ENCODE measurements at places on chromosomes 13 and 19.

DNA sequence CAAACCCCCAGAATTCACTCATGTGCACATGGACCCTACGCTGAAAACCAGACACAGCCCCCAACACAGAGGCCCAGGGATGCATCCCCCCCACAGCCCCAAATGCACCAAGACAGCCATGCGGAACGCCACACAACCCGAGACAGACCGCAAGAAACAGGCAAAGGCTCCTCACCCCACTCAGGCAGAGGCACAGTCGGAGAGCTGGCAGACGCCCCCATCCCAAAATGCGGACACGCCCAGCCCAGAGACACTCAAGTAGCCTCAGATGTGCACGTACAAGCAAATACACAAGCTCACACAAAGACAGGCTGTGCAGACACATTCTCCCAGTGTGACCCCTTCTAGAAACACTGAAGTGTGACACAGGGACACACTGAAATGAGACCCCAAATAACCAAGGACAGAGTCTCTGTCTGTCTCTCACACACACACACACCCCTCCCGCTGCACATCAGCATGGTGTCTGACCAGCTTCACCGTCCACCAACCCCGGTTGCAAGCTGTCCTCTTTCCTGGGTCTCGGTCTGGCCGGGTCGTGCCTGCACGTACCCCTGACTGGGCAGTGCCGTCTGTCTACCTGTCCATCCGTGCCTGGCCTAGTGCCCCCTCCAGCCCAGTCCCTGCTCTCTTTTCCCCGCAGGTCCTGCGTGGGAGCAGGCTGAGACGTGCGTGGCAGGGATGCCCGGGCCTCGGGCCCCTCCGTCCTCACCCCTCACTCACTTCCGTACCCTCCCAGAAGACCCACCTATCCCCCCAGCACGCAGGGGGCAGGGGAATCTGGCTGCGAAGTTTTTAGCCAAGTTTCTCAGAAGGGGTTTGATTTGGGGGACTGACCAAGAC lies 16.1 kb downstream of the ERFL start:
- DNase-seq = no peak

DNA sequence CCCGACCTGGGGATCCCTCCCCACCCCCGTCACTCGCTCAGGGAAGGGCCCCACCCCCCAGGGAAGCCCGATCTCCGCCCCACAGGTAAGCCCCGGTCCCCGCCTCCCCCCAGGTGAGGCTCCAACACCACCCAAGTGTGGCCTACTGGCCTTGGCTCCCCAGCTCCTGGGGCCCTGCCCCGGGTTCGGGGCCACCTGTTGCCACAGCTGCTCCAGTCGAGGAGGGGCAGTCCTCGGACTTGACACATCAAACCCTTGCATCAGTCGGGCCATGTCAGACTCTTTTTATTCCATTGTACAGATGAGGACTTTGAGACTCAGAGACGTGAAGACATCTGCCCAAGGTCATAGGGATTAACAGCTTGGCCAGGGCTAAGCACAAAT lies 512 bp downstream of the CC2D1A start:
- DNase-seq = no peak

DNA sequence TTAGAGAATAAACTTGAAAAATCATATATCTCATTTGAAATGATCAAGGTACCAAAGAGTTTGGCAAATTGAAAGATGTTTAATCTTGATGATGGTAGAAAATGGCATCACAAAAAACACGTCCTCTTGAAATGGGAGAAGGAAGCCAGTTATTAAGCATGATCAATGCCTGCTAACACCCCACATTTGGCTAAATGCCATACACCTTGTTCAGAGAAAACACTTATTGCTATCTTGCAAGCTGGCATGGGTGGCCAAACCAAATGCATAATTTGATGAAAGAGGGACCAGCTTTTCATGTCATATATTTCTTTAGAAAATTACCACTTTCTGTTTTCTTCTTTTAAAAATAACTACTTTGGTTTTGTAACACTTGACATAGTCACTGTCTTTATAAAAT lies 141.3 kb downstream of the ZAR1L start:
- no peak for DNase-seq

DNA sequence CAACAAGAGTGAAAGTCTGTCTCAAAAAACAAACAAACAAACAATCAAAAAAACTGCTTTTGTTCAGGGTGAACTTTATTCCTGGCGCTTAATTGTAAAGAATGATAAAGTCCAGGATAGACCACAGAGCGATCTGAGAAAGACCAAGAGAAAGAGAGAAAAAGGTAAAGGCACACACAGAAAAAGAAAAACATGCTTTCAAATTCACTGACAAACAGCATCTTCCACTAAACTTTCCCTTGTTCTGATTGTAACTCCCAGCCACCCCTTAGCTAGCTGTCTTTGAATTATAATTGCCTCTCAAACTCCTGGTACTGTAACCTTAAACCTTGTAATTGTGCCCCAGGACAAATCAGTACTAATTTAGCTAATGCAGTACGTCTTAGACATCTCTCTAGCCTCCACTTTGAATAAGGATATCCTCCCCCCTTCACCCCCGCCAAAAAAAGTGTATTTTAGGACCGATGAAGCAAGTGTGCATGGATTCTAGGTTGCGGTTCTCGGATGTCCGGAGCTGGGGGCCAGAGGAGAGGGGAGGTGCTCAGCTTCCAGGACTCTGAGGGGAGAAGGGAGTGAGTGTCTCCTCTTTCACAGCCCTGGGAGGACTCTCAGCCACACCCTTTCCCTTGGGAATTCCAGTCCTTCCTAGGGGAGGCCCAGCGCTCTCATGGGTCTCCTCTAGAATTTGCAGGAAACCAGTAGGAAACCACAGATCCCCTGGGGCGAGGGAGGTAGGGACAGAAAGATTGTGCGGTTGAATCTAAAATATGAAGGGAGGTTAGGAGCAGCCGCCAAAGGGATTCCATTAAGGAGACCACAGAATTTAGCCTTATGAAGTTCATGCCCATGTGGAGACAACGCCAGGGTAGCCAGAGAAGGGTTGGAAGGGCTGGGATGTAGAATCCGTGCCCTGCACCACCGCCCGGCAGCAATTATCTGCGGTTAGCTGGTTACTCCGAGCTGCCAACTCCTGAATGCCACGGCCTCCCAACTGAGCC lies 19.7 kb downstream of the ZNF536 start:
- no peak for DNase-seq

DNA sequence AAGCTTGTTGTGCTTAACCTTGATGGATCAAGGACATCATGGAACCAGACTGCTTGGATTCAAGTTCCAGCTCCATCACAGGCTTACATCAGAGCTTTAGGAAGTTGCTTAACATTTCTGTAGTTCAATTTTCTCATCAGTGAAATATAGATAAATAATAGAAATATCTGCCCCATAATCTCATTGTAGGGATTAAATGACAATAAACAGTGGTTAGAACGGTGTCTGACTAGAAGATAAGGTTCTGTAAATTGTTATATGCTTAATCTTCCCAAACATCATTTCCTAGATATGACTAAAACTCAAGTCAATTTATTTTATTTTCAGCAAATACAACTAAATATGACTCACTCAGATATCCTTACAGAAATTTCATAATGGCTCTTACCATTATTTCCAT lies 83.5 kb downstream of the SLITRK1 start:
- no peak for DNase-seq

DNA sequence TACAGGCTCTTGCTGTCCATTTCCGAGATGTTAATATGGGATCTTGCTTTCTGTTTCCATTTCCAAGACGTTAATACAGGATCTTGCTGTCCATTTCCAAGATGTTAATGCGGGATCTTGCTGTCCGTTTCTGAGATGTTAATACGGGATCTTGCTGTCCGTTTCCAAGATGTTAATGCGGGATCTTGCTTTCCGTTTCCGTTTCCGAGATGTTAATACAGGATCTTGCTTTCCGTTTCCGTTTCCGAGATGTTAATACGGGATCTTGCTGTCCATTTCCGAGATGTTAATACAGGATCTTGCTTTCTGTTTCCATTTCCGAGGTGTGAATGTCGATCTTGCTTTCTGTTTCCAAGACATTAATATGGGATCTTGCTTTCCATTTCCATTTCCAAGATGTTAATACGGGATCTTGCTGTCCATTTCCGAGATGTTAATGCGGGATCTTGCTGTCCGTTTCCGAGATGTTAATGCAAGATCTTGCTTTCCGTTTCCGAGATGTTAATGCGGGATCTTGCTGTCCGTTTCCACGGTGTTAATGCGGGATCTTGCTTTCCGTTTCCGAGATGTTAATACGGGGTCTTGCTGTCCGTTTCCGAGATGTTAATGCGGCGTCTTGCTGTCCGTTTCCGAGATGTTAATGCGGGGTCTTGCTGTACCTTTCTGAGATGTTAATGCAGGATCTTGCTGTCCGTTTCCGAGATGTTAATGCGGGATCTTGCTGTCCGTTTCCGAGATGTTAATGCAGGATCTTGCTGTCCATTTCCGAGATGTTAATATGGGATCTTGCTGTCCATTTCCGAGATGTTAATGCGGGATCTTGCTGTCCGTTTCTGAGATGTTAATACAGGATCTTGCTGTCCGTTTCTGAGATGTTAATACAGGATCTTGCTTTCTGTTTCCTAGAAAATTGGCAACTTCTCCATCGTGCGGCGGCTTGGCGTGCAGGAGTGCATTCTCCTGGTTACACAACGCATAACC lies 38.3 kb downstream of the PEX11G start:
- no peak for DNase-seq

GRCh38 chr13:39254601-39255000 lies 216.3 kb downstream of the NHLRC3 start:
- DNase-seq = no peak

DNA sequence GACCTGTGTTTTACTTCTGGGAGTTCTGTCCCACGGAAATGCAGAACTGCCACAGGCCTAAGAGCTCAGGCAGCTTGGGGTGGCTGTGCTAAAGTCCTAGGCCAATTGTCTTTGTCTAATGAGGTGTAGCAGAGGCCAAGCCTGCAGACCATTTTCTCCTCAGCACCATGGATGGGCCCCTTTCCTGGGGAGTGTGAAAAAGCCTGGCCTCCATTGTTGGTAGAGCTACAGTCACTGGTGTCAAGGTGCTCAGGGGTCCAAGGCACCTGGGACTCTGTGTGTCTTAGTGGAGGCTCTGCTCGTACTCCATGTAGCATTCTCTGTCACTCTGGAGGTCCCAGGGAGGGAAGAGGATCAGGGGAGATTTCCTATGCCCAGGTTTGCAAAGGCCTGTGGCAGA lies 329.6 kb downstream of the SLITRK5 start:
- no peak for DNase-seq

GRCh38 chr13:29740961-29741360 lies 109.5 kb downstream of the UBL3 start:
- DNase-seq = no peak

DNA sequence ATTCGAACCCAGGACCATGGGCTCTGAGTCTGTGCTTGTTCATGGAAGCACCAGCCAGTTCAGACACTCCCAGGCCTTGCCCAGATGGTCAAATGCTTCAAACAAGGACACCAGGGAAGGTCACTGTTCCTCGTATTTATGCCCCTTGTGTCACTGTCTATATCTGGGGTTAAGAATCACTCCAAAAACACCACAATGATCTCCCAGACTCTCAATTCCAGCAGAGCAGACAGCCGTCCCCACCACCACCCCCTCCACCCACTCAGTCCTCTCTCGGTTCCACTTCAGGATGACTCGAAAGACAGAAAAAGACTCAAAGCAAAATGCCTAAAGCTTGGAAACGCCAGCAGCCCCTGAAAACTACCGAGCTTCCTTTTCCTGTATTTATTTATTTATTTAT lies 79.0 kb downstream of the INSR start:
- no peak for DNase-seq

- DNase-seq = no peak
Measured at GRCh38 chr13:75637181-75637750, 1.1 kb downstream of the LMO7 start.

DNA sequence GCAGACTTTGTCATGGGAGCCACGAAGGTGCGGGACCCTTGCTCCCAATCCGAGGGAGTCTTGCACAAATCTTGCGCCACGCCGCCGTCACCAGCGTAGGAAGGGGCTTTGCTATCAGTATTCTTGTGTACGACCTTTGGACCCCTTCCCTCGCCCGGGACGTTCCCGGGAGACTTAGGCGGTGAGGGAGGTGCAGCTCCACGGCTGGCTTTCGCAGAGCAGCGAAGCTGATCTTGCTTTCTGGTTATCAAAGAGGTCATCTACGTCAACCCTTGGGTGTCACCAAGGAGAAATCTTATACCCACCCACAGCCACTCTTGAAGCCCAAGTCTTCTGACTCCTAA lies 583 bp downstream of the TECR start:
- DNase-seq = peak; percentile 61

DNA sequence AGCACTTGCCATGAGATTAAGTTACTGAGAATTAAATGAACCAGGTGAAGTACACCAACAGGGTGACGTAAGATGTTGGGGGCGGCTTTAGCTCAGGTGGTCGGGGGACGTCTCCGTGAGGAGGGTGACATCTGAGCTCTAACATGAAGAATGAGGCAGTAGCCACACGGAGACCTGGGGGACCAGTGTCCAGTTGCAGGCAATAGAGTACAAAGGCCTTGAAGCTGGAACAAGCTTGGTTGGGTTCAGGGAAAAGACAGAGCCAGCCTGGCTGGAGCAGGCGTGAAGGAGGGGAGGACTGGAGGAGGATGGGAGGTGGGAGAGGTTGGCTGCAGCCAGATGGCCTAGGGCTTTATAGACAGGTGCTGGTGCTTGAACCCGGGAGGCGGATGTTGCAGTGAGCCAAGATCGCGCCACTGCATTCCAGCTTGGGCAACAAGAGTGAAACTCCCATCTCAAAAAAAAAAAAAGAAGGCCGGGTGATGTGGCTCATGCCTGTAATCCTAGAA lies 1.6 kb downstream of the SPINT2 start:
- DNase-seq = no peak

DNA sequence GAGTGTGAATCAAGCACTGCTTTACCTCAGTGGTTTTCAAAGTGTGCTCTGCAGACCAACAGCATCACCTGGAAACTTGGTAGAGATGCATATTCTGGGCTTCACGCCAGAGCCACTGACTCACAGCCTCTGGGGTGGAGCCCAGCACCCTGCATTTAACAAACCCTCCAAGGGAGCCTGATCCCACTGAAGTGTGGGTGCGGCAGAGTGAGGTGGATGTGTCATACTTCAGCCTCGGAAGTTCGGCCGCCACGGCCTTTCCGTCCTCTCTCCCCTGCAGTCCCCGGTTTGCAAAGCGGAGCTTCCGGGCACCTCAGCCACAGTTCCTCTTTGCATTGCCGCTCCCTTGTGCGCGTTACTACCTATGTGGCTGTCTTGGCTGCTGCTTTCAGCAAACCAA lies 33.3 kb upstream of the MICU2 start:
- peak; percentile 44 for DNase-seq

GRCh38 chr13:32731576-32731975 lies 145.3 kb downstream of the PDS5B start:
- no peak for DNase-seq

GRCh38 chr19:33781996-33782395 lies 14.7 kb upstream of the KCTD15 start:
- DNase-seq = no peak

DNA sequence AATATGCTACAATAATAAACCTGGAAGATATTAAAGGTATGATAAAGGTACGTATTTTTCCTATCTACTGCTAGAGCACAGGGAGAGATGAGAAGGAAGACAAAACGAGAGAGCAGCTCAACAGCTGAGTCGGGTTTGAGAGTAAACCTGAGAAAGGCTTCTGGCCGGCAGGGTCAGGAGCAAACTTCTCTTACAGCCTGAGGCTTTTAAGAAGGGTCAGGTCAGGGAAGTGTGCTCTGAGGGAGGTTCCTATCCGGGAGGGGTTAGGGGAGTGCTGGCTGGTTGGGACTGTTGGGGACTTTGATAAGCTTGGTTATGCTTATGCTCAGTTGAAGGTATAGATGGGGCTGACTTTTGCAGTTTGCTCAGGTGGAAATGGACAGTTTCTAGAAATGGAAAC lies 77.7 kb upstream of the PRR20A start:
- no peak for DNase-seq
